ENCODE measurements at places on chromosomes 13 and 19.

DNA sequence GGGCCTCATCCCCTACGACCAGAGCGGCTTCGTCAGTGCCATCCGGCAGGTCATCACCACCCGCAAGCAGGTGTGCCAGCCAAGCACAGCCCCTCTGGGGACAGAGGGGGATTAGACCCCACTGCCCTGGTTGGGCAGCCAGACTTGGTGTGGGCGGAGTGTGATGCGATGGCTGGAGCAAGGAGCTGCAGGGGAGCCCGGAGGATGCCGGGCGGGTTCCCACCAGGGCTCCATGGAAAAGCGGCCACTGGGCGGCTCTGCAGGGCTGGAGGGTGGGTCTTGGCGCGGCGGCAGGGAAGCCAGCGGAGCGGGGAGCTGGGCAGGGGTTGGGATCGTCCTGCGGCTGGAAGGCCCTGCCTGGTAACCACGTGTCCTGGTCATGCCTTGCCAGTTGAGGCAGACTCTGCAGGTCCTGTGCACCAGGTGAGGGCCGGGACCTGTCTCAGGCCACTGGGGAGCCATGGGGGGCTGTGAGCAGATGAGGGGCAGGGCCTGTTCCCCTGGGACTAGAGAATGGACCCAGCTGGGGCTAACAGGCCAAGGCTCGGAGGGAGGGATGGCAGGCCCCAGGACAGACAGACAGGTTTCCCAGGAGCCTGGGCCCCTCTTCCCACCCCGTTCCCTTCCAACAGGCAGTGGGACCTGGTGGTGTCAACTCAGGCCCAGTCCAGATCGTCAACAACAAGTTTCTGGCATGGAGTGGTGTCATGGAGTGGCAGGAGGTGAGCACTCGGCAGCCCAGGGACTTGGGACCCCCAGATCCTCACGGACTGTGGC, 6.3 kb downstream of the PTOV1 start:
- DNase-seq = no peak

- no peak for DNase-seq
These were observed 717 bp upstream of the C13orf46 start for GRCh38 chr13:113974304-113975281.

DNA sequence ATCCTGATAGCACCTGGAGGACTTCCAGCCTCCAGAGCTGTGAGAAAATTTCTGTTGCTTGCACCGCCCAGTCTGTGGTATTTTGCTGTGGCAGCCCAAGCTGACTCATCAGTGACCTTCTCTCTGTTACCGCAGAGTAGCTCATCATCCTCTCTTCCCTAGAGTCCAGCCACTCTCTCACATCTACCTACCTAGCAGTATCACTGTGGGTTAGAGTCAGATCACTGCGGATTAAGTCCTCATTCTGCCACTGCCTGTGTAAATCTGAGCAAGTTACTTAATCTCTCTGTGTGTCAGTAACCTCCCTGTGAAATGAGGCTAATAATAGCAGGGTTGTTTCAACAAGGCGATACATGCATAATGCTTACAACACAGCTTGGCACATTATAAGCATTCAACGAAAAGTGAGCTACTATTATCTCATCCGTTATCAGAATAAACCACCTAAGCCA, 40.3 kb upstream of the USPL1 start:
- DNase-seq = no peak

DNA sequence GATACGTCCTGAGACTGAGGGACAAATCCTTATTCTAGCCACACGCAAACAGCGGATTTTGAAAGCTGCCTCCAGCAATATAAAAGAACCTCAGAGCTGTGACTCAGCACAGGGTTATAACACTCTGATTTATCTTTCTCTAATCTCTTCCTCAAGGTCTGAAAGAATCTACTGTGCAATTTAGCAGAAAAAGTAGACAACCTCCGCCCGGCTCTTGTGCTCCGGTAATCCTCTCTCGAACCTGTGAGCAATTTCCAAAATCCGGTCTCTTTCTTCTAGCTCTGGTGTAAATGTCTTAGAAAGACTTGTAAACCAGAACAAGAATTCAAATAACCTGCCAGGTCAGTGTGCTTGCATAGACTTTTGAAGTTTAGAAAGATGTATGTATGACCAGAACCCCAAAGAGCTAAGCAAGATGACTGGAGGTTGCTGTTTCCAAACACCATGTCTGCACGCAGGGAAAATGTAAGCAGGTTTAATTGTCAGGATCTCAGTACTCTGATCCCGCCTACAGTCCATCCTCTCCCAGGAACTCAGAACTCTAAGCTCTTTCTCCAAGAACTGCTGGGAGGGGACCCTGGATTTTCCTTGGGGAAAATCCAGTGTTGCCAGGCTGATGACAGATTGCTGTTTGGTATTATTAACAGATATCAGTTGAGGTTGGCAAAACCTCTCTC, 338.1 kb downstream of the RFC3 start:
- no peak for DNase-seq

DNA sequence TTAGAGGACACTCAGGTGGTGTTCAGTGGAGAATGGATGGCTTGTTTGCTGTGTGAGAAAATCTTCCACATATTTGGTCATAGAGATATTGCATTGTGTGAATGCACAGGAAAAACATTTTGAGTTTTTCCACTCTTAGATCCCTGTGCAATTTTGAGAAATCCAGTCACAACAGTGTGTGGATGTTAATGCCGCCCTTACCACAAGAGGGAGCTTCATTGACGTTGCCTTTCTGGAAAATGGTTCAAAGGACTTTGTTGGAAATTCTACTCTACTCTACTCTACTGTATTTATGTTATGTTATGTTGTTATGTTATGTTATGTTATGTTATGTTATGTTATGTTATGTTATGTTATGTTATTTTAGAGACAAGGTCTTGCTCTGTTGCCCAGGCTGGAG, 13.4 kb downstream of the ZNF20 start:
- no peak for DNase-seq

GRCh38 chr13:83882606-83882959, 309 bp upstream of the SLITRK1 start:
- no peak for DNase-seq

DNA sequence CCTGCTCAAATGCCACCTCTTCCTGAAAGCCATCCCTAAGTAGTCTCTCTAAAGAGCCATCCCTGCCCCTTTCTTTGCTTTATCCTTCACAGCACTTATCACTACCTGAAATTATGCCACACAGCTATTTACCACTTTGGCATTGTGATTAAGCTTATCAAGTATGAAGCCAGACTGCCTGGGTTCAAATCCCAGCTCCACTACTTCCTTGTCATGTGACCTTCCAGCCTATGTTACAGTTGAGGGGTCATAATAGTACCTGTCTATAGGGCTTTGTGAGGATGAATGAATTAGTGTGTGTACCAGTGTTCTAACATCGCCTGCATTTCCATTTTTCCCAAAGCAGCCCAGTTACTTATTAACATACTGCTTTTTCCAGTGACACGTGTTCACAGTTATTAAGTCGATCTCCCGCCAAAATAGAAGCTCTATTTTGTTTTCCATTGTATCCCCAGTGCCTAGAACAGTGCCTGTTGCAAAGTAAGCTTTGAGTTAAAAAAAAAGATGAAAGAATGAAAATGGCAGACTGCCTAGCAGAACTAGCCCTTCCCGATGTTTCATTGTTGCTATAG, 32.8 kb downstream of the ZSWIM9 start:
- no peak for DNase-seq

DNA sequence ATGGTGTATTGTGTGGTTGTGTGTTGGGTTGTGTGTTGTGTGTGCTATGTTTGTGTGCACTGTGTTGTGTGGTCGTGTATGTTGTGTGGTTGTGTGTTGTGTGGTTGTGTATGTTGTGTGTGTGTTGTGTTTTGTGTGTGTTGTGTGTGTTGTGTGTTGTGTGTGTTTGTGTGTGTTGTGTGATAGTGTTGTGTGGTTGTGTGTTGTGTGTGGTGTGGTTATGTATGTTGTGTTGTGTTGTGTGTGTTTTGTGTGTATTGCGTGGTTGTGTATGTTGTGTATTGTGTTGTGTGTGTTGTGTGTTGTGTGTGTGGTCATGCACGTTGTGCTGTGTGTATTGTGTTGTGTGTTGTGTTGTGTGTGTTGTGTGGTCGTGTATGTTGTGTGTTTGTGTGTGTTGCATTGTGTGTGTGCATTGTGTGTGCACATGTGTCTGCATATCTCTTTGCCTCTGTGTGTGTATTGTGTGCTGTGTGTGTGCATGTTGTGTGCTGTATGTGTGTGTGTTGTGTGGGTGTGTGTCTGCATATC, 2.9 kb downstream of the C3 start:
- DNase-seq = no peak

GRCh38 chr19:55091126-55091910, 15.6 kb downstream of the EPS8L1 start:
- DNase-seq = no peak

GRCh38 chr13:39672378-39673132, 17.1 kb downstream of the COG6 start:
- DNase-seq = no peak

DNA sequence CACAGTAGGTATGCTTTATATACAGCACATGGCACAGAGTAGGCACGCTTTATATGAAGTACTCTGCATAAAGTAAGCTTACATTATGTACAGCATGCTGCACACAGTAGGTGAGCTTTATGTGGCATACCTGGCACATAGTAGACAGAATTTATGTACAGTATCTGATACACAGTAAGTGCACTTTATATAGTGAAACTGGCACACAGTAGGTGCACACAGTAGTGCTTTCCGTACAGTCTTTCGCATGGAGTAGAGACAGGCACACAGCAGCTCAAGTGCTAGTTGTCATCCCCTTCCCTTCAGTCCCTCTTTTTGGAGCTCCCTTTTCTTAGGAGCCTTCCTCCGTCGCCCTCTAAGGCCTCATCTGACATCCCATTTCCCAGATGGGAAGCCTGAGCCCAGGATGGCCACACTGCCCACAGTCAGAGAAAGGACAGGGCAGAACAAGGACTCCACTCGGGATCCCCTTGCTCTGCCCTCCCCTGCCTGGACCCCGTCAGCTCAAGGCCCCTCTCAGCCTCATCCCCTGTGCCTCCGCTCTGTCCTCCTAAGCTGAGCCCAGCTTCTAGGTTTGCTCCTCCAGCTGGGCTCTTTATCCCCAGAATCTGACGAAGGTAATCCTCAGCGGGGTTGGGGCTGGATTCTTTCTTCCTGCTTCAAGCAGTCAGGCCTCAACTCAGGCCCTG, 852 bp upstream of the CYP4F12 start:
- DNase-seq = no peak

DNA sequence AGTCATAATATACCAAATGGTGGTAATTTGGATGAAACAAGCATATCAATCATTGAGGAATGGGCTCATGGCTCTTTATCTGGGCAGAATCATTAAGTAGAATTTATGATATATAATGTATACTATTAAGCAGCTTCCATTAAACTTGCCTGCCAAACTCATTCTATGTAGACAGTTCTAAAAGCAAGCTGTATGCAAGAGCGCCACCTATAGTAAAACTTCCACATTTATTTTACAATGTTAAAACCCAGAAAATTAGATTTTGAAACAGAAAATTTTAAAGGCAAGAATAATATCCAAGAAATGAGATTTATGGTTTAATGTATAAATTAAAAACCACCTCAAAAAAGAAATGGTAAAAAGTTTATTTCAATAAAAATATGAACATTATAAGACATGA, 161.5 kb downstream of the MZT1 start:
- DNase-seq = peak; percentile 16

GRCh38 chr19:39969266-39969665, 1.7 kb upstream of the PSMC4 start:
- no peak for DNase-seq

GRCh38 chr19:4172861-4173473, 9.4 kb downstream of the SIRT6 start:
- no peak for DNase-seq

- DNase-seq = no peak
These were observed 4.2 kb downstream of the DMPK start for GRCh38 chr19:45778010-45778661.

- no peak for DNase-seq
These were observed 3.0 kb upstream of the NCCRP1 start for GRCh38 chr19:39193803-39194202.

GRCh38 chr13:110713642-110713952, at the start of gene ING1:
Gene ING1, plus strand, starts transcription at chr13:110713700. Its CDS starts 450 bp downstream, at chr13:110714150.
- DNase-seq = no peak

DNA sequence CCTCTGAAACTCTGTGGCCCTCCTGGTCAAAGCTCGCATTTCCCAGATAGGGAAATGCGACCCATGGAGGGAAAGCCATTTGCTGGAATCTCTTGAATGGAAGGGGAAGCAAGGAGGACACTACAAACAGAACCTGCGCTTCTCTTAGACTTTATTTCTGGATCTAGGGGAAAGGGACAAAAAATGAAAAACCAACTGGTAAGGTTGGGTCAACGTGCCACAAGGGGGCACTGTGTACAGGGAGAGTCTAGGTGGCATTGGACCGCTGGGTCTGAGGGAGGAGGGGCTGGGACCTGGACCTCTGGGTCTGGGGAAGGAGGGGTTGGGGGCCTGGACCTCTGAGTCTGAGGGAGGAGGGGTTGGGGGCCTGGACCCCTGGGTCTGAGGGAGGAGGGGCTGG, 5.0 kb downstream of the KLK4 start:
- DNase-seq = no peak

GRCh38 chr13:31199849-31200636, at the start of gene B3GLCT:
Gene B3GLCT, plus strand, starts transcription at chr13:31199975. Its CDS starts 110 bp downstream, at chr13:31200085.
- DNase-seq = no peak

GRCh38 chr19:8451885-8452284, 7.1 kb downstream of the HNRNPM start:
- no peak for DNase-seq

GRCh38 chr19:45972947-45973540, 621 bp downstream of the NOVA2 start:
- no peak for DNase-seq

DNA sequence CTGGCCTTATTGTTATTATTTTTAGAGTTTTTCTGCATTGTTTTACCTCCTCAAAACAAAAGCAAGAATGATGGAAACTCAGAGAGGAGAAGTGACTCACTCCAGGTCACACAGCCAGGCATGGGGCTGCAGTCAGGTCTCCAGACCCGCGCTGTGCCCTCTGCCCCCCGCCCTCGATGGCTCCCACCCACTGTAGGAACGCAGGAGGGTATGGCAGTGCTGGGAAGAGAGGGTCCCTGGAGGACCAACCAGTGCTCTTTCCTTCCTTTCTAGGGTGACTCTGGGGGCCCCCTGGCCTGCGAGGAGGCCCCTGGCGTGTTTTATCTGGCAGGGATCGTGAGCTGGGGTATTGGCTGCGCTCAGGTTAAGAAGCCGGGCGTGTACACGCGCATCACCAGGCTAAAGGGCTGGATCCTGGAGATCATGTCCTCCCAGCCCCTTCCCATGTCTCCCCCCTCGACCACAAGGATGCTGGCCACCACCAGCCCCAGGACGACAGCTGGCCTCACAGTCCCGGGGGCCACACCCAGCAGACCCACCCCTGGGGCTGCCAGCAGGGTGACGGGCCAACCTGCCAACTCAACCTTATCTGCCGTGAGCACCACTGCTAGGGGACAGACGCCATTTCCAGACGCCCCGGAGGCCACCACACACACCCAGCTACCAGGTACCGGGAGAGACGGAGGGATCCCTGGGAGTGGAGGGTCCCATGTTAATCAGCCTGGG, 5.6 kb downstream of the TIMM13 start:
- no peak for DNase-seq

DNA sequence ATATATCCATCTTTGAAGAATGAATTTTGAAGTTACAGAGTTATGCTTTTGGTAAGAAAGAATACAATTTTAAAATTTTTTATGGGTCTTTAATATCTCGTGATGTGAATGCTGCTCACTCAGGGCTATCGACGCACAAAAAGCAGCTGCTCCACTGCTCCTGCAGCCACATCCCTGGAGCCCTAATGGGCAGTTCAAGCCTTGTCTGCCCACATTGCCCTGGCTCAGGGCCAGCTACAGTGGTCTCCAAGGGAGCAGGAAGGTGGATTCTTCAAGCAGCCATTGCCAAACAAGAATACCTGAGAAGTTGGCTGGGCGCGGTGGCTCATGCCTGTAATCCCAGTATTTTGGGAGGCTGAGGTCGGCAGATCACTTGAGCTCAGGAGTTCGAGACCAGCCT, 85.8 kb downstream of the IPO5 start:
- DNase-seq = no peak
